ENCODE measurements at places on chromosomes 11 and 22.

DNA sequence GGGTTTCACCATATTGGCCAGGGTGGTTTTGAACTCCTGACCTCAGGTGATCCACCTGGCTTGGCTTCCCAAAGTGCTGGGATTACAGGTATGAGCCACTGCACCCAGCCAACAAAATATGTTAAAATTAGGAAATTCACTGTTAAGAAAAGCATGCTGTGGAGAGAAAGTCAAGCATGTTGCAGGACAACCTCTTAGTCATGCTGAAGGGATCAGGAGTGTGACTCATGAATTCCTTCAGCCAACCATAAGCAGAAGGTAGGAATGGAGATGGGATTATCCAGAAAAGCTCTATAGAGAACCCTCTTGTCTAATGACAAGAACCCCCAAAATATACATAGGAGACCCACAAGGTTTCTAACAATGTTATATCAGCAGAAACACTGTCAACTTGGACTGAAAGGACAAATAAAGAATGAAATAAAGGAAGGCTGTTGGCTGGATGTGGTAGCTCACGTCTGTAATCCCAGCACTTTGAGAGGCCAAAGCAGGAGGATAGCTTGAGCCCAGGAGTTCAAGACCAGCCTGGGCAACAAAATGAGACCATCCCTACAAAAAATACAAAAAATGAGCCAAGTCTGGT, 16.0 kb downstream of the MRTFA start:
- no peak for DNase-seq

DNA sequence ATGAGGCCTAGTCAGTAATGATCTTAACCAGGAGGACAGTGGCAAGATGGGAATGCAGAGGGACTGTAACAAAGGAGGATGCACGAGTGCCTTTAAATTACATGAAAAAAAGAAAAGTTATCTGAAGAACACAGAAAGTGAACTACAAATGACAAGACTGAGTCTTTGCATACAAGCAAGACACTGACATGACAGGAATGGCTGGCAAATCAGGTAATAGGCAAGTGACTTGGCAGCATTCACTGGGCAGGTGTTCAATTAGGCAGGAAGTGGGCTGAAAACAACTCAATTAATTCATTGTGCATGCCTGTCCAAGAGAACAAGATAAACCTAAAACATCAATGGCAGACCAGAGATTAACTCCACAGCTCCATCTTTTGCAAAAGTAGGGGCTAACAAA, 24.0 kb downstream of the SMCO4 start:
- DNase-seq = peak; percentile 95

DNA sequence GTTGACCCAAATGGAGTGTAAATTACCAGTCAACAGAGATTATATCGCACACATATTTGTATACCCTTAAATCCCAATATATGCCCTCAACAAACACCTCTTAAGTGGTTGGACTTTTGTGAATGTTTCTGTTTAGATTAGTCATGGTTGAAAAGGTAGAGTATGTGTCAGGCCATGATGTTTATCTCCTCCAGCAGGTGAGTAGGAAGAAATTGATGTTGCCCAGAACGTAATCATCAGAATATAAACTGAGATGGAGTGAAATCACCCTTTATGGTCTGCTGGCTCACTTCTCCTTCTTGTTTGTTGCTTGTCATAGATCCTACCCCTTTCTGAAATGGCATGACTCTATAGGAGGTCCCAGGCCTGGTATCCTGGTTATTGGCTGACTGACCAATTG, 431.8 kb downstream of the ETS1 start:
- DNase-seq = no peak

- no peak for DNase-seq
Measured at GRCh38 chr11:6681505-6681904, 1.6 kb downstream of the MRPL17 start.

DNA sequence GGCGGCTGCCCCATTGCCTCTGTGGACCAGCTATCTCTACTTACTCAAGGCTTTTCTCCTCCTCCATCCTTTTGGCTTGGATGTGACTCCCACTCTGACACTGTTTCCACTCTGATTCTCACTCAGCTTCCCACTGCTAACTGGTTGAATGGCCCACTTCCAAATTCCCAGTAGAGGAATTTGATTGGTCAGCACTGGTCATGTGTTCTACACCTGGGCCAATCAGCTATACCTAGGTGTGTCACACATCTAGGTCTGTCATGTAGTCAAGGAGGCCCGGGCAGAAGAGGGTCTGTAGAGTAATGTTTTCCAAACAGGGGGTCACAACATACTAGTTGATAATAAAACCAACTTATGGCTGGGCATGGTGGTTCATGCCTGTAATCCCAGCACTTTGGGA, 53.3 kb downstream of the TPBGL start:
- DNase-seq = no peak

DNA sequence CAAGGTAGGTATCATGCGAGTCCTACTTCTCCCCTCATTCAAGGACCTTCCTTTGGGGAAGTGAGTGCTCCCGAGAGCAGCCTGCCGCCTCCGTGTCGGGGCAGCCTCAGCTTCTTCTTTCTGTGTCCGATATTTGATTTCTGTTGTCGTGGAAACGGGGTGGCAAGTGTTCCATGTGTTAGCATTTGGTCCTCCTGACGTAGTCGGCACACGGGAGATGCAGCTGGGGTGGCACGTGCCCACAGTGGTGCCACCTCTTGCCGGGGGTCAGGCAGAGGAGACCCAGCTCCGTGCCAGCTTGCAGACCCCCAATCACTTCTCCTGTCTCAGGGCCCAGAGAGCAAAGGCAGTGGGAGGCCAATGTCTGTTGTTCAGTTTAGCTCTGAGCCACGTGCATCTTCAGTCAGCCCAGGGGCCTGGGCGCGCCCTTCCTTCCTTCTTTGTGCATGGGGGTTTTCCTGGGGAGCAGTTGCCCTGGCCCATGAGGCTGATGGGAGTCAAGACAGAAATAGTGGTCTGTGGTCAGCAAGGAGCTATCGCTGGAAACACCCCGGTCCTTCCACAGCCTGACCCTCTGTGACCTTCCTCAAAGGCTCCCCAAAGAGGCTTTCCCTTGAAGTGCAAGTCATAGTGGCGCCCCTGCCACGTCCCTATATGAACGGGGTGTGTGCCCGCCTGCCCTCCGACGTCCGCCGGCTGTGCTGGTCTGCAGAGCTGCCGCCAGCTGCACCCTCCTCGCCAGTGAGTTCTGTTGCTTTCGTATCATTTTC, 44.5 kb downstream of the PARVB start:
- DNase-seq = no peak

DNA sequence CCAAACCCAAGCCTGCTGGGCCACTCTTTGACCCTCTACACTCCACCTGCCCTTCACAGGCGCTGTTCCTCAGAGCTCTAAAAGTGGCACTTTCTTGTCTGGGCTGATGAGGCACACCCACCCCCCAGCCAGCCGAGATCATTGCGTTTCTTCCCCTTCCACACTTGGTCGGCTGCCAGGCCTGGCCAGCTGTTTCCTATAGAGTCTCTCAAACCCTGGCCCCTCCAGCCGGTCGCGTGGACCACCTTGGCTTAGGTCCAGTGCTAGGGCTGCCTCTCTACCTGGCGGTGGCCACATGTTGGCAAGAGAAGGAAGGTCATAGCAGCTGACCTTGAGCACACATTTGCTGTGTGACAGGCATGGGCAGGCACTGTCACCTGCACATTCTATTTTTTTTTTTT, 60.6 kb downstream of the PPP6R2 start:
- peak; percentile 57 for DNase-seq

- no peak for DNase-seq
Measured at GRCh38 chr22:36151006-36151595, 9.5 kb downstream of the APOL3 start.

- no peak for DNase-seq
Measured at GRCh38 chr11:111499483-111499882, 12.7 kb downstream of the BTG4 start.

GRCh38 chr11:14342906-14343305, 16.1 kb downstream of the RRAS2 start:
- DNase-seq = no peak

DNA sequence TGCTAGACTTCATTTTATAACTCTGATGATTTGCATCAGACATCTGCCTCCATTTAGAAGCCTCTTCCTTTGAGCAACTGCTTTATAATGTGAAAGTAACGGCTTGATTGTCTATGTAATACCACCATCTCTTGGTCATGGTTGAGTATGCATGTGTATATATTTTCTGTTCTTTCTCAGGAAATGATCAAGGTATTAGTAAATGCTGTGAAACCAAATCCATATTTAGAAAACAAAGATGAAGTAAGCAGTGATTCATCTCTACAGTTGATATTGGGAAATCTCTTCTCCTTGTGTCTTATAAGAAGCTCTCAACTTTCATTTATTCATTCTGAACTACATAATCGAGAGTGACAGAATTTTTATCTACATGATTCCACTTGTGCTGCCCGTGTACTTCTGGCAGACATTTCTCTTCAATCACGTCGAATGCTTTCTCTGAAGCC, 104.6 kb upstream of the ANO3 start:
- DNase-seq = peak; percentile 26

DNA sequence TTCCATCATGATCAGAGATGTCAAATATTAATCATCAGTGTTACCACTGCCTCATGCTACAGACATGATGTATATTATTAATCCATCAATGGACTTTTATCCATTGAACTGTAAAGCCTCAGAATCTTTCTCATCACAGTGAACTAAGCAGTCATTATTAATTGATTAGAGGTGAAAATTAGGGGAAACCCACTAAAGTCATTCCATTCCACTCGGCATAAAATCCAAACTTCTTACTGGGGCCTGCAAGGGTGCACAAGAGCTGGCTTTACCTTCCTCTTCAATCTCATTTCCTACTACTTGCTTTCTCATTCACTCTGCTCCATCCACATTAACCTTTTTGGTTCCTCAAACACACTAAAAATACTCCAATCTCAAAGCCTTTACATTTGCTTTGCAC, 7.9 kb upstream of the CD44 start:
- DNase-seq = no peak

DNA sequence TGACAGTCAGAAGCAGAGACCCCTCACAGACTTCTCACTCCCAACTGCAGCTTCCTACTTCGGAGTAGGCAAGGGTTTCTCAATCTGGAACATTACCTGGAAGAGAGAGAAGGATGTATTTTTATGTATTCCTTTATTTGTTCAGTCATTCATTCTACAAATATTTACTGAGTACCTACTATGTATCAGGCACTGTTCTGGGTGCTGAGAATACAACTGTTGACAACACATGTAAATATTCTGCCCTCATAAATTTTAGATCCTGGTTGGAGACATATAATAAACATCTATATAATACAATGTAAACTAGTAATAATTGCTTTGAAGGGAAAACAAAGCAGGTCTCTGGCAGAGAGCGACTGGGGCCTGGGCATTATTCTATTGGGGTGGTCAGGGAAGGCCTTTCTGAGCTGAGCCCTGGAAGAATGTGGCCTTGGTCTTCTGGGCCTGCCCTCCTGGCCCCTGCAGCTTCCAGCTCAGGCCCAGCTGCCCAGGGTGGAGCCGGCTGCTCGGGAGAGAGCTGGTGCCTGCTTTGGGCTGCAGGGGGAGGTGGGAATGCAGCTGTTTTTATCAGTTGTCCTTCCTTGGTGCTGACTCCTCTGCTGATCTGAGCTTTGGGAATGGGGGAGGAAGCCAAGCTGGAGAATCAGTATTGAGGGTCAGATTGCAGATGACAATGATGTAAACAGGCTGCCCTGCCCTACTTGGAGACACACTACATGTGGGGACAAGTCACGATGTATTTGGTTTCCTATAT, 46.8 kb downstream of the PKNOX2 start:
- DNase-seq = no peak

DNA sequence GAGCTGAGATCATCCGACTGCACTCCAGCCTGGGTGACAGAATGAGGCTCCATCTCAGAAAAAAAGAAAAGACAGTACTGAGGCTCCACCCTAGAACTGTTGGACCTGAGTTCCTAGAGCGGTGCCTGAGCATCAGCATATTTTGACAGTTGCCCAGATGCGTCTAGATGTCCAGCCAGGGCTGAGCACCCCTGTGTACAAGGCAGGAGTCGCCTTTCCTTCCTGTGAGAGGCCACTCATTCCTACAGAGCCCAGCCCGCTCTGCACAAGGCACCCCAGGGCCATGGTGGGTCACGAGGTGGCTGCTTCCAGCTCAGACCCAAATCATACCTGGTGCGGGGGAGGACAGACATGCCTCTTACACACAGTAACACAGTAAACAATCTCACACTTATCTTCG, 15.9 kb downstream of the SAMM50 start:
- no peak for DNase-seq

DNA sequence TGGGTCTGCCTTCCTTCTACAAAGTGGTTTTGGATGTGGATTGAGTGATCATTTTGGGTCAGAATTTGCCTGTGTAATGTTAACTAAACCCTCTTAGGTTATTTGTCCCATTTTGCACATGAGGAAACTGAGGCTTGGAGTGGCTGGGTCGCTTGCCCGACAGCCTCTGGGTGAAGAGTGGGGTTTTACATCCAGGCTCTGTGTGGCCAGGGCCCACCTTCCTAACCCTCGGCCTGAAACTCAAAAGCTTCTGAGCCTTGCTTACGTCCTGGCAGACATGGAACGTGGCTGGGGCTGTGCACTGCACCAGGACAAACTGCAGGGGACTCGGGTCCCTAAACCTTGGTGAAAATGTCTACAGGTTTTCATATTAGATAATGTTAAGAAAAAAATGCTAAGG, 542.4 kb downstream of the TBC1D22A start:
- DNase-seq = no peak

DNA sequence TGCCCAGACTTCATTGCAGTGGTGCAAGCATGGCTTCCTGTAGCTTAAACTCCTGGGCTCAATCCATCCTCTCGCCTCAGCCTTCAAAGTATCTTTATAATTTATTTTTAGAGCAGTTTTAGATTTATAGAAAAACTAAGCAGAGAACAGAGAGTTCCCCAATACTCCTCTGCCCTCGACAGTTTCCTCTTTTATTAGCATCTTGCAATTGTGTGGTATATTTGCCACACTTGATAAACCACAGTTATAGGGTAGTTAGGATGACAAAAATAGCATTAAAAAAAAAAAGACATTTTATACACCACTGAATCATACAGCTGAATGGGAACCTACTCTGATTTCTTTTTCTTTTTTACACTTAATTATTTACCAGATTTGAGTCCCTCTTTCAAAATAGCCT, 31.2 kb downstream of the MS4A2 start:
- DNase-seq = no peak

GRCh38 chr11:57646194-57646798, 3.4 kb downstream of the YPEL4 start:
- no peak for DNase-seq

DNA sequence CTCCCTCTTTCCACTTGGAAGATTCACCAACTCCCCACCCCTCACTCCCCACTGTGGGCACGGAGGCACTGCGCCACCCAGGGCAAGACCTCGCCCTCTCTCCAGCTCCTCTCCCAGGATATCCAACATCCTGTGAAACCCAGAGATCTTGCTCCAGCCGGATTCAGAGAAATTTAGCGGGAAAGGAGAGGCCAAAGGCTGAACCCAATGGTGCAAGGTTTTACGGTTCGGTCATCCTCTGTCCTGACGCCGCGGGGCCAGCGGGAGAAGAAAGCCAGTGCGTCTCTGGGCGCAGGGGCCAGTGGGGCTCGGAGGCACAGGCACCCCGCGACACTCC, 397 bp upstream of the CD44 start:
- DNase-seq = no peak
